ENCODE measurements at places on chromosomes 16 and 17.

DNA sequence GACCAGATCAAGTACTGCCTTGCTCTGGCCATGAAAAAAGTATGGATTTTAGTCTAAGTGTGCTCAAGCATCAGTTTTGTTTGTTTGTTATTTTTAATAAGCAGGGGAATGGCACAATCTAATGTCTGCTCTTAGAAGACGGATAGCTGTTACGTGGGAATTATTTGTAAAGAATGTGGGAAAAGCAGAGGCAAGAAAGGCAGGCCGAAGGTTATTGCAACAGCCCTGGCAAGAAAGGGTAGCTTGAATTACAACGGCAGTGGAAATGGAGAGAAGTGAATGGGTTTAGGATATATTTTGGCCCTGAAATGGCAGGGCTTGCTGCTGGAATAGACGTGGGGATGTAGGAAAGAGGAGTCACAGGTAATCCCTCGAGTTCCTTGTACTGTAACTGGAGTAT lies 987 bp upstream of the HASPIN start:
- peaks cover 18% of the 10 kb centered on the region for H3K4me1 ChIP-seq
- H3K4me3 ChIP-seq = peak overlapping the region; percentile 90
- no peak overlapping the region for H3K27ac ChIP-seq
- no peaks in the 10 kb centered on the region for H3K36me3 ChIP-seq
- no peaks in the 10 kb centered on the region for H3K27me3 ChIP-seq

GRCh38 chr16:89446136-89446974 lies 44.0 kb downstream of the ANKRD11 start:
- no peak for DNase-seq
- H3K4me3 ChIP-seq = no peak overlapping the region
- H3K27me3 ChIP-seq = no peaks in the 10 kb centered on the region

DNA sequence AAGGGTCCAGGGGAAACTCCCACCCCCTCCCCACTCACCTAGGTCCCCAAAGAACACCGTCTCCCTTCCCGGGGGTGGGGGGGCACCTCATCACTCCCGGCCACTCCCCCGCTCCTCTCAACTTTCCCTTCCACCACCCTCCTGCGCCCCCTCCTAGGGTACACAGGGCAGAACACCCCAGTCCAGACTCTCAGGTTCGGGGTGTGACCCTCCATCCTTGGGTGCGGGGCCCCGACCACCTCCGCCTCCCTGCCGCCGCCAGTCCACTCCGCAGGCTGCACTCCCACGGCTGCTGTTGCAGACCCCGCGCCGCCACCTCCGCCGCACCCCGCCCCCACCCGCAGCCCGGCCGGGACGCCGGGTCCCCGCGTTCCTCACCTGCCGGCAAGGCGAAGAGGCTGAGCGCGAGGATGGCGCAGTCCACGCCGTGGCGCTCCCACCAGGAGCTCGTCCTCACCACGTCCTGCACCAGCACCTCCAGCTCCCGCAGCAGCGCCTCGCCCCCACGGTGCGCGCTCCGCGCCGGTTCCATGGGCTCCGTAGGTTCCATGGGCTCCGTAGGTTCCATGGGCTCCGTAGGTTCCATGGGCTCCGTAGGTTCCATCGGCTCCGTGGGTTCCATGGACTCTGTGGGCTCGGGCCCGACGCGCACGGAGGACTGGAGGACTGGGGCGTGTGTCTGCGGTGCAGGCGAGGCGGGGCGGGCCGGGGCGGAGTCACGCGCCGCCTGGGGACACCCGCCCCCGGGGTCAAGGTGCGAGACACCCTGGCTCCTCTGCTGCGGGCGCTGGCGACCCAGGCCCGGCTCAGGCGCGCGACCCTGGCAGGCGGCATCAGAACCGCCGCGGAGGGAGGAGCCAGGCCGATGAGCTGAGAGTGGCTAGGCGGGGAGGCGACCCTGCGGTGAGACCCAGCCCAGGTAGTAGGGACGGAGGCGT lies at the start of gene FADS6:
FADS6 (minus strand) TSS at position 660 of the 938 bp plus-strand sequence; CDS start at position 622, 38 bp downstream.
- no peaks in the 10 kb centered on the region for H3K4me1 ChIP-seq
- H3K36me3 ChIP-seq = no peaks in the 10 kb centered on the region
- H3K27me3 ChIP-seq = peaks cover 98% of the 10 kb centered on the region
- no peak within 1 kb of the TSS for H3K27ac ChIP-seq

GRCh38 chr16:7037495-7037894 lies 295.1 kb upstream of the RBFOX1 start:
- H3K27ac ChIP-seq = no peak overlapping the region
- no peaks in the 10 kb centered on the region for H3K27me3 ChIP-seq
- H3K36me3 ChIP-seq = no peaks in the 10 kb centered on the region
- H3K4me1 ChIP-seq = no peaks in the 10 kb centered on the region

- DNase-seq = no peak
- no peaks in the 10 kb centered on the region for H3K36me3 ChIP-seq
- H3K4me1 ChIP-seq = no peaks in the 10 kb centered on the region
- H3K27me3 ChIP-seq = no peaks in the 10 kb centered on the region
- no peak overlapping the region for H3K4me3 ChIP-seq
- H3K27ac ChIP-seq = no peak overlapping the region
Measured at GRCh38 chr17:10099051-10099571, 99.3 kb downstream of the GAS7 start.

GRCh38 chr17:14337596-14338079 lies 36.8 kb downstream of the HS3ST3B1 start:
- no peaks in the 10 kb centered on the region for H3K36me3 ChIP-seq
- no peak for DNase-seq
- no peak overlapping the region for H3K4me3 ChIP-seq
- H3K27ac ChIP-seq = no peak overlapping the region
- H3K27me3 ChIP-seq = no peaks in the 10 kb centered on the region

GRCh38 chr17:74528491-74529199 lies 2.6 kb downstream of the CD300LB start:
- no peak overlapping the region for H3K4me3 ChIP-seq
- H3K4me1 ChIP-seq = no peaks in the 10 kb centered on the region
- DNase-seq = no peak
- H3K27me3 ChIP-seq = peaks cover 98% of the 10 kb centered on the region

- H3K4me1 ChIP-seq = peaks cover 8% of the 10 kb centered on the region
- no peak overlapping the region for H3K4me3 ChIP-seq
- no peak overlapping the region for H3K27ac ChIP-seq
- no peak for DNase-seq
- H3K36me3 ChIP-seq = no peaks in the 10 kb centered on the region
- peaks cover 61% of the 10 kb centered on the region for H3K27me3 ChIP-seq
Measured at GRCh38 chr17:50558941-50559614, 1.4 kb upstream of the CACNA1G start.

DNA sequence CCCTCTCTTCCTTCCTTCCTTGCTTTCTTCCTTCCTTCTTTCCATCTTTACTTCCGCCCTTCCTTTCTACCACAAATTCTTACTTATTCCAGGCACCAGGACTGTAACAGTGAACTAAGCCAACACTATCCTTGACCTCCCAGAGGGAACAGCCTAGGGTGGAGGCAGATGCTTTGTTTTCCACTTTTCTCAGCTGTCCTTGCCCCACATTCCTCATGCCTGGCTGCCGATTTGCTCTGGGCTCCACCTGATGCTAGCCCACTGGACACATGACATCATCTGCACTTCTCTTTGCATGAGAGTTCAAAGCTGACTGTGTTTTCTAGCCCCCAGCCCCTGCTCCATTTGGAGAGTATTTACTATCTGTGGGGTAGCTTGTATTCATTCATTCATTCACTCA lies 283.0 kb downstream of the MAF start:
- H3K27me3 ChIP-seq = no peaks in the 10 kb centered on the region
- H3K4me3 ChIP-seq = no peak overlapping the region
- no peak for DNase-seq
- no peaks in the 10 kb centered on the region for H3K36me3 ChIP-seq
- H3K4me1 ChIP-seq = no peaks in the 10 kb centered on the region

DNA sequence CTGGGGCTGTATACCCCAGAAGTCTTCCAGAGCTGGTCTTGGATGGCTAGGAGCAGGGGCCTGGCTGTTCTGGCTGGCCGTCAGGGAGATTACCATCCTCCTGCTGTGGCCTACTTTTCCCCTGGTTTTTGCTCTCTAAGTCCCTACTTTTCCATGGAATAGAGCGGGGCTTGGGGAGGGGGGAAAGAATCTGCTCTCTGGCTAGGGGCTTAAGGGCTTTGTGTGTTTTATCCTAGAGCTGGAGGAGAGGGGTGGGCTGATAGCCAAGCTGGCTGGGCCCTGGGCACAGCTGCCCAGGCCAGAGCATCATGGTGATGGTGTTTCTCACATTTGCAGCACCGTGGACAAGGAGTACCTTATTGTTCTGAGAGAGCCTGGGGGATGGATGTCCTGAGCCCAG lies 3.6 kb downstream of the NRN1L start:
- H3K27ac ChIP-seq = no peak overlapping the region
- H3K27me3 ChIP-seq = no peaks in the 10 kb centered on the region
- no peaks in the 10 kb centered on the region for H3K36me3 ChIP-seq
- DNase-seq = no peak
- H3K4me1 ChIP-seq = no peaks in the 10 kb centered on the region
- H3K4me3 ChIP-seq = no peak overlapping the region

DNA sequence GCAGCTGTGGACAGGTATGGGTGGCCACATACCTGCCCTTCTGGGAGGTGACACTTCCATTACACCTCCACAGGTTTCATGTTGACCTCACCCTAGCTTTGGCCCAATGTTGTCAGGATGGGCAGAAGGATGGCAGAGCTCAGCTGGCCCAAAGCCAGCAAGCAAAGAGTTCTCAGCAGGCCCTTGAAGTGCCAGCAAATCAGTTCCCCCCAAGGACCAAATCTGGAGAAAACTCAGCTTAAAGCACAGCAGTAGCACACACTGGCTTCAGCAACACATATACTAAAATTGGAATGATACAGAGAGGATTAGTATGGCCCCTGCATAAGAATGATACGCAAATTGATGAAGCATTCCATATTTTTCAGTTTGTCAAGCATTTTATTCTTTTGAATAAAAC lies 13.4 kb downstream of the ARL4D start:
- no peak overlapping the region for H3K4me3 ChIP-seq
- no peak for DNase-seq
- no peak overlapping the region for H3K27ac ChIP-seq
- H3K4me1 ChIP-seq = no peaks in the 10 kb centered on the region
- peaks cover 70% of the 10 kb centered on the region for H3K27me3 ChIP-seq

DNA sequence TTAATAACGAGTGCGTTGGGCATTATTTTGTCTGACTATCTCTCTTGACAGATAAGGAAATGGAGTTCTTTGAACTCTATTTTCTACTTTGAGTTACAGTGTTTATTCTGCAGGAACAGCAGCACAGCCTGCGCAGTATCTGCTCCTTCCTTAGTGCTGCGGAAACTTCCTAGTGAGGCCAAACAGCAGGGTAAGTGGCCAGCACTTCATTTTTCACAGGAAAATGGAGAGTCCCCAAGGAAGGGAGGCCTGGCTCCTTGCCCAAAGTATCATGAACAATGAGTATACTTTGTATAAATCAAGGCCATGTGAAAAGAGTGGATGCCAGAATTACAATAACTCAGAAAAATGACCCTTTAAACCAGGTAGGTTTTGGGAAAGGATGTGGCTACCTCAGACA lies 140.6 kb downstream of the VPS53 start:
- no peaks in the 10 kb centered on the region for H3K27me3 ChIP-seq
- H3K36me3 ChIP-seq = no peaks in the 10 kb centered on the region
- no peak overlapping the region for H3K27ac ChIP-seq
- H3K4me1 ChIP-seq = no peaks in the 10 kb centered on the region
- no peak for DNase-seq

DNA sequence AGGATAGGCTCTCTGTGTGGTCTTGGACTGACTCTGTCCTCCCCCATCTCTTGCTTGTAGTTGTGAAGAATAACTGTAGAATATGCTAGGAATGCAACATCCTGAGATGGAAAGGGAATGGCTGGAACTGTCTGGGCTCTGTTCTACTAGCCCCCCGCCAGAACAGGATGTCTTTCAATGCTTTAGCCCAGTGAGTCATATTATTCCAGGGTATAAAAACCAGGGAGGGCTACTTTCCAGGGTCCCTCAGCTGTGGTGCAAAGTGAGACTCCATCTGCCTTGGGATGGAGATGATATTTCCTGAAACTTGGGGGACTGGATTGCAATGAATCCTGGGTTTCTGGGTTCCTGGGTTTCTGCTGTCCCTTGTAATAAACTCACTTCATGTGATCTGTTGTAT lies 32.1 kb downstream of the HYDIN start:
- H3K27ac ChIP-seq = no peak overlapping the region
- H3K4me1 ChIP-seq = no peaks in the 10 kb centered on the region
- no peaks in the 10 kb centered on the region for H3K36me3 ChIP-seq
- no peaks in the 10 kb centered on the region for H3K27me3 ChIP-seq
- no peak for DNase-seq
- H3K4me3 ChIP-seq = no peak overlapping the region

DNA sequence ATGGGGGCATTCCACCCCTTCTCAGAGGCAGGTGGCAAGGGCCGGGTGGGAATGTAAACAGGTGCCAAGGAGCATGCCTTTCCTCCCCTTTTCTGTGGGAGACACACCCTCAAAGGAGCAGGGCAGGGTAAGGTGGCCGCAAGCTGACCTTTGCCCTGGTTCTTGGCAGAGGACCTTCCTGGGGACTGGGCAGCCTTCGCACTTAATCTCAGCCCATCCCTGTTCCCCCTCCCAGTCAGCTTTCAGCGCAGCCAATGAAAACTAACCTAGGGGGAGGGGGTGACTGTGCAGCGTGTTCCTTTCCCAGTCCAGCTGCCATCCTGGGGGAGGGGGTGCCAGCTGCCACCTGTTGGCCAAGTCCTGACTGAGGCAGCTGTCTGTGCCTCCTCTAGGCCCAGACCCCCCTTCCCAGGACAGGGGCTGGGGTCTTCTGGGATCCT lies 2.8 kb downstream of the TRAF4 start:
- DNase-seq = no peak
- no peaks in the 10 kb centered on the region for H3K27me3 ChIP-seq
- peaks cover 10% of the 10 kb centered on the region for H3K4me1 ChIP-seq
- H3K4me3 ChIP-seq = no peak overlapping the region

GRCh38 chr17:1495265-1495989 lies 2.9 kb upstream of the MYO1C start:
- no peaks in the 10 kb centered on the region for H3K27me3 ChIP-seq
- H3K4me3 ChIP-seq = no peak overlapping the region
- H3K4me1 ChIP-seq = 0 out of 2 replicates have a peak, but pooled peaks cover 2% of the 10 kb centered on the region
- DNase-seq = no peak
- H3K36me3 ChIP-seq = no peaks in the 10 kb centered on the region

GRCh38 chr17:2982854-2983253 lies 80.6 kb downstream of the OR1D5 start:
- no peak for DNase-seq
- H3K27ac ChIP-seq = no peak overlapping the region
- no peaks in the 10 kb centered on the region for H3K36me3 ChIP-seq

DNA sequence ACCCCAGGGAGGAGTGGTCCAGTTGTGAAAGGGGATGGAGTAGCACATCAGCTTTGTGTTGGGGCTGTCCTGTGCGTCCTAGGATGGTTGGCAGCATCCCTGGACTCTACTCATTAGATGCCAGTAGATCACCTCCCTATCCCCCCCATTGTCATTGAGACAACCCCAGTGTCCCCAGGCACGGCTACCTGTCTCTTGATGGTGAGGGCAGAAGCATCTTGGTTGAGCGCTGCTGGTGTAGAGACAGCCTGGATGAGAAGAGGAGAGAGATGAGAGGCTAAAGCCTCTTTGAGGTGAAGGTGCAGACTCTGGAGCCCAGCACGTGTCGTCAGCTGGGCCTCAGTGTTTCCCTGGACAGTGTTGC lies 55.4 kb downstream of the TNFRSF13B start:
- H3K4me1 ChIP-seq = peaks cover 13% of the 10 kb centered on the region
- 0 out of 2 replicates have a peak overlapping the region, but pooled peaks have one; percentile 33 for H3K4me3 ChIP-seq
- no peak for DNase-seq
- no peak overlapping the region for H3K27ac ChIP-seq

Data from MM.1S (cell line).